Cortex of kidney (tissue), 1 donor: ENCODE measurements at places on chromosomes 12 and 14.

- no peak for DNase-seq
These were observed 207.1 kb downstream of the GALC start for GRCh38 chr14:87785897-87786296.

GRCh38 chr14:68938271-68939150 lies 40.6 kb downstream of the ACTN1 start:
- no peak for DNase-seq

DNA sequence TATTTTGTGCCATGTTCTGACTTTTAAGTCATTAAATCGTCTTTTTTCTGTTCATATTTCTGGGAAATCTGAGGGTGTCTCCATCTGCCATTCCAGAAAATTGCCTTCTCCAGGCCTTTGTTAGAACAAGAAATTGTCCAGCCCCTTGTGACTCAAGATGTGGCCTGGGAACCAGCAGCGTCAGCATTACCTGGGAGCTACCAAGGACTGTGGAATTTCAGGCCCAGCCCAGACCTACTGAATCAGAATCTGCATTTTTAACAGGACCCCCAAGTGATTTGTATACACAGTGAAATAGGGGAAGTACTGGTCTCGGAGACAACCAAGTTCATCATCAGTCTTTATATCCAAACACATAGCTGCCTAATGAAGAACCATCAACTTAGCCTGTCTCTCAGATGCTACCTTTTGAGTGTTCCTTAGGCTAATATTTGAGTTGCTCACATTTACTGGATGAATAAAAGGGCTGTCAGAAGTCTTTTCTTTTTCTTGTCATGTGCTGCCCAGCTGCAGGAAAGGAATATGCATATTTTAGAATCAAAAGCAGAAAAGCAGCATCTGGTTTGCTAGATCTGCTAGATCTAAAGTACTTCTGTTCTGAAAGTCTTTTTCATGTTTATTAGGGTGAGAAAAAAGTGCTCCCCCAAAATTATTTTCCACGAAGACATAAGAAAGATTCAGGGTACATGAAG lies 21.2 kb downstream of the GPHB5 start:
- DNase-seq, result no peak

GRCh38 chr14:79204591-79204990 lies 1006.7 kb downstream of the DIO2 start:
- no peak for DNase-seq

- DNase-seq, result no peak
These were observed 50.4 kb downstream of the ARID2 start for GRCh38 chr12:45779936-45780335.

GRCh38 chr12:126953365-126953889 lies 1313.5 kb upstream of the TMEM132C start:
- no peak for DNase-seq

DNA sequence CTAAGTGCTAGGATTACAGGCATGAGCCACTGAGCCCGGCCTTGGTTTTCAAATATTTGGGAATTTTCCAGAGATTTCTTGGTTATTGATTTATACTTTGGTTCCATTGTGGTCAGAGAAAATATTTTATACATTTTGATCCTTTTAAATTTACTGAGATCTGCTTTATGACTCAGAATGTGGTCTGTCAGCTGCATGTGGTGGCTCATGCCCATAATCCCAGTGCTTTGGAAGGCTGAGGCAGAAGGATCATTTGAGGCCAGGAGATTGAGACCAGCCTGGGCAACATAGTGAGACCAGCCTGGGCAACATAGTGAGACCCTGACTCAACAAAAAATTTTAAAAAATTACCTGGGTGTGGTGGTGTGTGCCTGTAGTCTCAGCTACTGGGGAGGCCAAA lies 49.8 kb downstream of the ADCK1 start:
- DNase-seq, result no peak

DNA sequence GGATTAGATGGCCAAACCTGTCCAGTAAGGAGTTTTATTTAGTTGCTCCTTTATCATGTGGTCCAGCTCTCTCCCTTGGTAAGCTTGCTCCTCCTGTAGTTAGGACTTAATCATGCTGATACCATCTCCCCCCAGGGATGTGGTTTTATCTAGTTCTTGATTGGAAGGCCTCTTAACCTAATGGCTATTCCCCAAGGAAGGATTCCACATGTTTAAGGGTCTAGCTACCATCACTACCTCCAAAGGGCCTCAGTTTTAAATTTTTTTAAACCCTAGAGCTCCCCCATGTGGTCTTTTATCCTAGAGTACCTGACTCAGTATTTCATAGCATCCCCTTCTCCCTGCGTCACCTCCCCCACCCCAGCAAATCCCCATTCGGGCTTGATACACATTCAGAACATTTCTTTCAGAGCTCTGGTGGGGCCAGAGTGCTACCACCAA lies 22.5 kb downstream of the MAP3K12 start:
- DNase-seq, result no peak

DNA sequence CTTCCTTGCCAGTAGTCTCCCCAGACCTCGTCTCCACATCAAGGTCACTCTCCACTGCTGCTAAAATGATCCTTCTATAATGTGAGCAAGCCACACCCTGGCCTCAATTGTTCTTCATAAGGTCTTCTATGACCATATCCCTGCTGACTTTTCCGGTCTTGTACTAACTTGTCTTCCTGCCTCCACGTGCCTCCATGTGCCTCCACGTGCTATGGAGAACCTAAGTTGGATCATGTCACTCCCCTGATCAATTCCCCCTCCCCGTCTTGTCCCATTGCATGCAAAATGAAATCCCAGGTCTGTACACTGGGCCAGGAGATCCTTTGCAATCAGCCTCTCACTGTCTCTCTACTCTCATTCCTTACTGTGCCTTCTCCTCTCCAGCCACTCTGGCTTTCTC lies 110.6 kb downstream of the TTC8 start:
- DNase-seq, result no peak

- DNase-seq, result no peak
These were observed 30.6 kb downstream of the ATF7IP start for GRCh38 chr12:14396071-14396470.

DNA sequence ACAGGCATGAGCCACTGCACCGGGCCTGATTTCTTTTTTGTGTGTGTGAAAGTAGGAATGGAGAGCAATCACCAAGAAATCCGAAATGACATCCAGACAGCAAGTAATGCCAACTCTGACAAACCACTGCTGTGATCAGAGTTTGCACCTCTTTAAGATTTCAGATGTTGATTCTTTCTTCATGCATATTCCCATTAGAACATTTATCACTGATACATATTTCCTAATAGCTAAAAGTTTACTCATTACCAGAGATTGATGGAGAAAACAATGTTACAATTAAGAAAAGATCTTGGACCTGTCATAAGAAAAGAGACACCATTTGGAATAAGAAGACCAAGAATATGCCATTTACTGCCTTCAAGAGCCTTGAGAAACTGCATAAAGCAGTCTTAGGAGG lies 217.0 kb upstream of the MGAT4C start:
- DNase-seq, result no peak

GRCh38 chr12:5094986-5095385 lies 51.3 kb downstream of the KCNA5 start:
- DNase-seq, result no peak

DNA sequence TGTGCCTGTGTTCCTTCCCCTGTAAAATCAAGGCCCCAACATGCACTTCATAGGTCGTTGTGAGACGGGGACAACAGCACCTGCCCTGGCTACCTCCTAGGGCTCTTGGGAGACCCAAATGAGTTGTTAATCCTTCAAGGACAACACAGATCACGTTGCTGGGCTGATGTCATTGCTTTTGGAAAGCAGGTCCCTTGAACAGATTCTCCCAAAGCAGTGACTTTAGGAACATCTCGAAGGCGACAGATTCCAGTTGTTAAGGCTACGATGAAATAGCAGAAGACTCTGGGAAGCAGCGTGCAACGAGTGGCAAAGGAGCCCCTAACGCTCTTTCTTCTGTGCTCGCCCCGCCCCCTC lies 26.2 kb upstream of the MAP1LC3B2 start:
- no peak for DNase-seq

DNA sequence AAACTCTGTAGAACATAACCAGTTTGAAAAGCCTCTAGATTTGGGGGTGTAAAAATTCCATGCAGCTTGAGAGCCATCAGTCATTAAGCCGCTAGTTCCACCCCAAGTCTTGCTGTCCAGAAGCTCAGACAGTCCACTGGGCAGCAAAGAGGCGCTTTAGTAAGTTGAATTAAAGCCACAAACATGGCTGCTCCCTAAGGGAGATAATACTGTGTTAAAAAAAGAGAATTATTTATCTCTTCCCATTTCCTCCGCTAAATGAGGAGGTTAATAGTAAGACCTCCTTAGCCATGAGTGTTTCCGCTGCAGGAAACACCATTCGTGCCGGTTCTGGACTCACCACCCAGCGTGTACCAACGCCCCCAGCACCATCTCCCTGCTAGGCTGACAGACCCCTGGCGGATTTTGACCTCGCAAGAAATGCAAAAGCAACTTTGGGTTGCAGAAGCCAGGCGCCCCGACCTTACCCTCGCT lies 536 bp downstream of the TM7SF3 start:
- no peak for DNase-seq

DNA sequence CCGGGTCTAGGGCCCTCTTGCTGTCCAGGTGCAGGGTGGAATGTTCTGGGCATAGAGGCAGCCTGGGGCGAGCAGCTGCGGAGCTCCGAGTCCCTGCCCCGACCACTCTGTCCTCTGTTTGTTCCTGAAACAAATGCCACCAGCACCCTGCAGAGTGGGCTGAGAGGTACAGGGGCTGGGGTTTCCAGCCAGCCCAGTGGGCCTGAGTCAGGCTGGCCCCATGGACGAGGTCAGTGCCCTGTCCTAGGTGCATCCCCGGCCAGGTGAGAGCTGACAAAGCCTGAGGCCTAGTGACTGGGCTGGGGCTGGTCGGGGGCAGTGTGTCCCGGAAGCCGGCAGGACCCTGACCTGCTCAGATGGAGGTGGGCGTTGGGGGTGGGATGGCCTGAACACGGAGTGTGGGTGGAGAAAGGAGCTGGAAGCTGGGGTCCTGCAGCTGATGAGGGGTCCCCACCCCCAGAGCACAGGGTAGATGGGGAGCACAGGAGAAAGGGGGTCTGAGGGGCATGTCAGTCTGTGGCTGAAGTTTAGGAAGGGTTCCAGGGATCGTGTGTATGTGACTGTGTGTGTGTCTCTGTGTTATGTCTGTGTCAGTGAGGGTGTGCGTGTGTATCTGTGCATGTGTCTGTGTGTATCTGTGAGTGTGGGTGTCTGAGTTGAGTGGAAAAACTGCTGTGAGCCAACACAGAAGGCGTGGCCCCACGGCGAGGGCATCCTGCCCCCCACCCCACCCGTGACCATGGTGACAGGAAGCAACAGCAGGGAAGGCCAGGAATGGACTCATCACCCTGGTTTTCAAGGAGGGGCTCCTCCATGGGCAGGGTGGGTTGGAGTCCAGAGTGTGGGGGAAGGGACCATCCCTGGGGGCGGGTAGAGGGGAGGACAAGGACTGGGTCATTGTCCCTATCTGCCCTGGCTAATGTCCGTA lies 2.4 kb upstream of the CRIP1 start:
- no peak for DNase-seq

DNA sequence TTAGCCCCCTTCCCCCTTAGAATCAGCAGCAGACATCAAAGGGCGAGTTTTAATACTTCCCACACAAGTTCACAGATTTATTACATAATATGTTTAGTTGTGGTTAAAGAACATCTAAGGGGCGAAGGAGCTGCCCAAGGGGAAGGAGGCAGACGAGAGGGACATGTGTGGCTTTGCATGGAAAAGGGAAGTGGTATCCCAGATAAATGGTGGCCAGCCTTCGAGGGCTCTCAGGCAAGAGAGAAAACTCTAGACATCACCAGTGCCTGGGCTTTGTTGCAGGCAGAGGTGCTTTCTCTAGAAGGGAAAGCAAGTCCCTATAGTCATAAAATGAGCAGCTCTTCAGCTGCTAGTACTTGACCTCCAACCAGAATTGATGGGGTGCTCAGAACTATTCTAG lies 121.2 kb downstream of the CACNA1C start:
- no peak for DNase-seq

DNA sequence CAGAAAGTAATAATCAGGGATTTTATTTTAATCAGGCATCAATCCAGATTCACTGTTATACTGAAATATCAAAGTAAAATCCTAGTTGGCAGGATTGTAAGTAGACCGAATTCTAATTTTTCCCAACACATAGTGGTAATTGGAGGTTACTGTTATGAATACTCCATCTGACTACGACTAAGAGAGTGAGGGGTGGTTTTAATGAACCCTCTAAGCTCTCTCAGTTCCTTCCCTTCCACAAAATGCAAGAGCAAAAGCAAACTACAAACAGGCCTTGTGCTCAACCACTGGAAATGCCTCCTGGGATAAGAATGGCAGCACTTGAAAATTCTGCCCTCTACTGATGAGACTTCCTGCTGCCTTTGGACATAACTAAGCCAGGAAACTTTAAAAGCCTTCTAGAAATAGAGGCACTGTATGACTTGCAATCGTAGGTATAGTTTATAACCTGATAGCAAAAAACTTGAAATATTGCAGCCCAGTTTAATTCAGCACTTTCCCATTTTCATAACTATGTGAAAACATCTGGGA lies 184.8 kb downstream of the SLC16A7 start:
- DNase-seq, result no peak

DNA sequence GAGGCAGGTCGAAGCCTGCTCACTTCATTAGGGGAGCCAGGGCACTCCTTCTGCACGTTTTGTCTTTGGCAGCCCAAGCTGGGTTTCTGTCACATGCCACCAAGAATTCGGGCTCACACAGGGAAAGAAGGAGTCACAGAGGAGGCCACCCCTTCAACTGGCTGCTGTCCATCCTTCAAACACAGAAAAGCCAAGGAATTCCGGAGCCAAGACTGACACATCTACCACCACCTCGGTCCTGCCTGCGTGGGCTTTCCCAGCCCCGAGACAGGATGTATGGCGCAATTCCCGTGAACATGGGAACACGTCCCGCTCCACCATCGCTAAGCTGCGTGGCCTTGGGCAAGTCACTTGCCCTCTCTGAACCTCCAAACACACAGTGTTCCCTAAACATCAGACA lies 70.4 kb downstream of the NCOR2 start:
- no peak for DNase-seq

DNA sequence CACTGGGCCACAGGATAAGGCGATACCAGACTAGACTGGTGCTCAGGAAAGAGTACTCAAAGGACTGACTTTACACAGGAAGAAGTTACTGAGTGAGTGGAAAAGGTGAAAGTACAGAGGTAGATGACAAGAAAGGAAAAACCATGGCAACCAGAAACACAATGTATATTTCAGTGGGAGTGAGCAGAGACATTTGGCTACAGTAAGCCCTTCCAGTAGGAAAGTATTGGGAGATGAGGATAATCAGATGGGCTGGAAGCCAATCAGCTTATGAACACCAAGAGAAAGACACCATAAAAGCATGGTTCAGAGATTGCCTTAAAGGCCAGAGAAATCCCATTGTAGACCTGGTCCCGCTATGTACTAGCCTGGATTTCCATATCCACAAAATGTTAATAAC lies 51.6 kb downstream of the TMTC1 start:
- no peak for DNase-seq
